Stimulated activated CD8-positive, alpha-beta memory T cell treated with anti-CD3 and anti-CD28 coated beads, Interleukin-4, amount 100 ng/mL, for 1 hour (primary cell): ENCODE measurements at places on chromosomes 12 and 14.

DNA sequence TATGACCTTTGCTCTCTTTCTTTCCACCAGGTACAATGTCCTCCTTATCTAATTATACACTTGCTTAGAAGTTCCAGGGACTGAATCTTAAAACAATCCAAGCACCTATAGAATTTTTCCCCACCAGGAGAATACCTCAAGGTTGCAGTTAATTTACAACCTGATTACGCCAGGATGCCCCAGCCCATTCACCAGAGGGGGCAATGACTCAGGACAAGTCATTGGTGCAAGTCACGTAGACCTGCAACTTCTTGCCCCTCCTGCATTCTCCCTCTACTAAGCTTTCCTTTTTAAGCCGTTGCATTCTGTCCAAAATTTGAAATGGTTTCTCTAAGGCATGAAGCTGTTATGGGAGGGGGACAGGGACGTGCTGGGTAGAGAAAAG, 111.1 kb upstream of the SCAF11 start:
- DNase-seq, result no peak

GRCh38 chr14:54724123-54724522, 157.2 kb downstream of the SAMD4A start:
- no peak for DNase-seq

DNA sequence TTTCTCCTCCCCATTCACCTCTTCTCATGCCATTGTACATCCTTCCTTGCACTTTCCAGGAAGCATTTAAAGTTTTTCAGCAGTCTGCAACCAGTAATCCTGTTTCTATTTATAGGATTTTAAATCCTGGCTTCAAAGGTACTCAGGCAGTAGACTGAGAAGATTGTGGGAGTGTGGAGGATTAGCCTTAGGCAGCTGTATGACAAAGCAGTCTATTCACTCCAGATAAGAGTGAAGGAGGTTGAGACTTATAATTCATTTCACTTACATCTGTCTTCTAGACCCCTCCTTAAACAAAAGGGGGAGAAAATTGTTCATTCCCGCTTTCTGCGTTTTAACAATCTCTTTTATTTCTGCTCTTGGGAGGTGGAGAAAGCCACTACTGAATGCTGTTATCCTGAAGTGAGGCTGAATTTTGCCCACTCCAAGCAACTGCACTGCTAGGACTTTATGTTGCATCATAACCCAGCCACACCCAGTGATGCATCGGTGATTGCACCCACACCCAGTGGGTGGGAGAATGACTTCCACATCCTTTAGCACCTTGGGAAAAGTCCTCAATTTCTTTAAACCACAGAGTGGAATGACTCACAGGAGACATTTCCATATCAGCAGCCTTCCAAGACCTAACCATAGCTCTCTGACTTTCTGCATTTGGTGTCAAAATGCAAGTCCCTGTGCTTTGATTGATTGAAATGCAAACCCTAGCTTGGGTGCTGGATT, 382.5 kb upstream of the ATP2B1 start:
- no peak for DNase-seq

- DNase-seq, result no peak
Observed at GRCh38 chr12:120879102-120879501, 25.1 kb downstream of the SPPL3 start.

DNA sequence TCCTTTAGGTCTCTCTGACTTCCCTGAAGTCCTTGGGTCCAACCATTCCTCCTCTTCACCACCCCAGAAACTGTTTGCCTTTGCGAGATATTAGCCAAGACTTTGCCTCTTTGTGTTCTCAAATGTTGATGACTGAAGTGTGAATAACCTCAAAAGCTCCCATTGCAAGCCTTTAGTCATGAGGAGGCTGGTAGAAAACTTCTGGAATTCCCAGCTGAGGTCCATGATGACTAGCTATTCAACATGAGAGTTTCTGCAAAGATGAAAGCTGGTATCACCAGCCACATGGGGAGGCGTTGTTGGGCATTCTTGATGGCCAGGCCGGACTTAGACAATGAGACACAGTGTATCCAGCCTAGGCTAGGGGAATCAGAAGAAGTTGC, 111.7 kb downstream of the TBX5 start:
- DNase-seq, result no peak

DNA sequence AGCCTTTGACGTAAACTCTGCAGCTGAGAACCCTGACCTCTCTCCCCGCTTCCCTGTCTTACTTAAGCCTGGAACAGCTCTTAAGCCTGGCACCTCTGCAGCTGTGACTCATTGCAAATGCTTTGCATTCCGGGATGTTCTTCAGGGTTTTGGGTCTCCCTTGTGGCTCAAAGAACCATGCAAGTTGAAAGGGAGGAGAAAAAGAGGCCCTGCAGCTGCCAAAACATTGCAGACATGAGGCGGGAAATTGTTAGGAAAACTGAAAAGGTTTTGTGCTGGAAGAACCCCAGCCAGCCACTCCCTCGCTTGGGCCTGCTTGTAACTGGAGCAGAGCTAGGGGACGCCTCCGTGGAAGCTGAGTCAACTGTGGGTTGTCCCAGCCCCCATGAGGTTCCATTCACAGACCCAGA, 60.2 kb upstream of the FERMT2 start:
- DNase-seq, result no peak

GRCh38 chr14:54737132-54737711, 165.4 kb downstream of the GCH1 start:
- DNase-seq, result no peak

GRCh38 chr12:84277986-84278385, 634.6 kb downstream of the SLC6A15 start:
- no peak for DNase-seq

DNA sequence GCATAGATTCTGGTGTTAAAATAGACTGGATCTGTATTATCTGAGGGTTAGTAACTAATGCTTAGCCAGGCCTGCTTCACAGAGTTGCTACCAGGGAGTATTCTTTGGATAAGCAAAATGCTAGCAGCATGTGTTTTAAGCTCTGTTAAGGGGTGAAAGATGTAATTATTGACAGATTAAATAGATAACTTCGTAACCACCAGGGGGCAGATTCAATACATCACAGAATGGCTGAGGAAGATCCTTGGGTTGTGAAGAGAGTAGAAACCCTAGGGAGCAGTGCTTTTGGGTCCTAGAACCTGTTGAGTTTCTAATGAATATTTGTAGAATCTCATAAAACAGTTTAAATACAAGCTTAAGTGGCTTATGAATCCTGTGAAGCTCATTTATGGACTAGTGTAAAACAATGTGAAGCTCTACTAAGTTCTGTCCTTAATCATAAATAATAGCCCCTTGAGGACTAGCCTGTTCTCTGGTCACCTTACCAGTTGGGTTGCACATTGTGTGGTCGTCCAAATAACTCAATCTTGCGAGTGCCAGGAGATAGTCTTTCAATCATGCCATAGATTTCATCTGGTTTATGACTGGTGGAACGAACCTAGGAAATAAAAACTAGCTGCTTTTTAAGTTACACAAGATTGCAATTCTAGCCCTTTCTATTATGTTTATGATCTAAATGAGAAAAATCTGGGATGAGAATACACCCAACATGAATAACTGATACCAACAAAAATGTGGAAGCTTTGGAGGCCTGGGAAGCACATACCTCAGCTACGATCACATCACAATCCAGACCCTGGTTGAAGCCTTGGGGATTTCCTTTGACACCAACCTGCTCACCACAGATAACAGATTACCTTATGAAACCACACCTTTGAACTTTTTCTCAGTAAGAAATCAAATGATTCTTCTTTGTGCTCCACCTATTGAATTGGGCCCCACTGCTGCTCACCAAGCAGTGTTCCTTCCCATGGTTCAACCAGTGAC, 12.3 kb downstream of the METTL3 start:
- DNase-seq, result no peak

DNA sequence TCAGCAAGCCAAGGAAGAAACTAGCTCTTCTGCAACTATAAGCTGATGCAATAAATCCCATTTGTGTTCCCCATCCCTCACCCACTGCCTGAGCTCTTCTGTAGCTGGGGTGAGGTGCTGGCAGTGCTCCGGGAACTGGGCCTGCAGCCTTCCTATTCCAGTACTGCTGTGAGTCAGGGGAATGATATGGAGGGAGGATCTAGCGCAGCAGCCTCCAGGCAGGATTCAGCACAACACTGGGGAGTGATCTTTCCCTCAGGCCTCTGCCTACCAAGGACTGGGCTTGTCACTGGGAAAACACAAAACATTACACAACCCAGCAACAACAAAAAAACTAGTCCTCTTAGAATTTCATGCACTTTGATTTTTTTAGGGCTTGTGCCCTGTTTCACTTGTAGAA, 58.7 kb downstream of the ST8SIA1 start:
- no peak for DNase-seq

DNA sequence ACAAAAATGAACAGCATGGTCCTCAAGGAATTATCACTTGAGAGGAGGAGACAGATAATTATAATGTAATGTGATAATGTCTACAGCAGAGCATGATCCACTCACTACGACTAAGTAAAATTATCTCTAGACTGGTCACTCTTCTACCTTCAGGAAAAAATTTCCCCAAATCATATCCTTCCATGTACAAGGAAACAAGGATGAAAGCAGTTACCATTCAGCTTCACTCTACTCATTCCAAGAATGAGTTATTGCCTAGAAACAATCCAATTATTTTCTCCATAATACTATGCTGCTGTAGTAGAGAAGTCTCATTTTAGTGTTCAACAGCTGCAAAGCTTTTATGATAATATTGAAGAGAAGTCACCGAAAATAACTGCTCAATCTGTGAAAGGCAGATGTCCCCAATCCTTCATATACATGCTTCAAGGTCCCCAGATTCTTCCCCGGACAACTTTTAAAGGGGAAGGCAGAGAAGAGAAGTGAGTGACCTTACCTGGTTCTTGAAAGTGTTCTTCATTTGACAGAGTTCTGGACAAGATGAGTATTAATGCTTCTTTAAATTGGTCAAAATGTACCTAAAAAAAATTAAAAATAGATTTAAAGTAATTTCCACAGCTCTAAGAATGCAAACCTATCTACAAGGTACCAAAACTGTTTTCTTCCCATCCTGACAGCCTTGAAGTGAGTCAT, 24.6 kb downstream of the NIN start:
- no peak for DNase-seq

GRCh38 chr14:32200368-32201192, 1.3 kb upstream of the RNU6-7 start:
- no peak for DNase-seq

DNA sequence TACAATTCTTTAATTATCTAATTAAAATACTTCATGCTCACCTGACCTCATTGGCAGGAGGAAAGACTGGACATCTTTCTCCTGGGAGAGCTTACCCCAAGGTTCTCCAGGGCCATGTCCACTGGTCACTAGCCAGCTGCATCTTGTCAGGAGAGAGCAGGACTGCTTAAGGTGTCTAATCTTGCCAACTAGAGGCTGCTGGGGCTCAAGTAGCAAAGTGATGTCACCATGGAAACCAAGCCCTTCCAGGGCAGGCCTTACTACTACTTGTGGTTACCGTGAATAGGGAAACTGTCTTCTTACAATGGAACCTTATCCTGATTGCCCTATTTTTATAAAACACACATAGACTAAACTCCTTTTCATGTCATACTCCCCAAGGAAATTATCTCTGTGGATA, 376.4 kb downstream of the SNAPC1 start:
- no peak for DNase-seq

GRCh38 chr14:73492670-73493069, 1.9 kb downstream of the RIOX1 start:
- DNase-seq, result no peak

GRCh38 chr12:49941556-49942511, 8.7 kb upstream of the AQP2 start:
- DNase-seq, result no peak

DNA sequence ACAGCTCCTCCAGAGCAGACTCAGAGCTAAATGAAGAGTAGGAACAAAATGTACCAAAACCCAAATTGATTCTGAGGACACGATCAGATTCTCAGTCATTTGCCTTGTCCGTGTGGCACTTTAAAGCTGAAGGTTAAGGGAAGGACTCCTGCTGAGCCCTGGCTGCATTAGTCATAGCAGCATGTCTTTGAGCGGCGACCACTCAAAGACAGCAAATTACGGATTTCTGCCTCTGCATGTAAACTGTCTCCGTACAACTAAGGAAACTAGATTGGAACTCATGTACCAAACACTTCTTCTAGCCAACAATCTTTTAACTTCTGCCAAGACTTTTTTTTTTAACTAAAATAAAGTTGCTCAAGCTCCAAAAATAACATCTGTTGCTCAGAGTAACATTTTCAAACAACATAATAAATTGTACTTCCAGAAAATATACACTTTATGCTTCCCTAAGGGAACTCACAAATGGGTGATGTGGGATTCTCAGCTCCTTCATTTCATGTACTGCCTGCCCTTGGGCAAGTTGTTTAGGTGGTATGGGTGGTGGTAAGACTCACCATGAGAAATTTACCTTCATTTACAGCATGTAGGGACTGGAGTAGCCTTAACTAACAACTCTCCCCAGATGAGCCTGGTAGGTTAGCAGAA, 56.1 kb downstream of the RERG start:
- DNase-seq, result no peak

- DNase-seq, result no peak
Observed at GRCh38 chr12:124916374-124917134, 2.1 kb upstream of the UBC start.

DNA sequence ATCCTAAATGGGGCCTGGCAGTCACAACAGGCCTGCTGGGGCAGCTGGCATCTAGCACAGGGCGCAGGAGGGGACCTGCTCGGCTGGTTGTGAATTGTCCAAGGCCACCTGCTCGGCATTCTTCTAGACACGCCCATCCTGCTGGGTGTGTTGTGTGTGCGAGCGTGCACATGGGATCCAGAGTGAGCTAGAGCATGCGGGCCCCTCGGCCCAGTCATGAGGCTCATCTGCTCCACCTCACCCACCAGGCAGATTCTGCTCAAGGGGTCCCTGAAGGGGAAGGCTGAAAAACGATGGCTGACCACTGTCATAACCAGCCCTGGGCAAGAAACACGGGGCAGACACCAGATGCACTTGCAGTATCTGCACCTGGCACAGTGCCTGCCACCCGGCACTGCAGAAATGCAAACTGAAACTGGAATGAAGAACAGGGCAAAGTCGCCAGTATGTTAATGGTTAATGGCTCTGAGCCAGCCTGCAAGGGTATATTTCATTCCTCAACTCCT, 31.8 kb downstream of the MAX start:
- DNase-seq, result no peak

GRCh38 chr12:8817856-8818255, 4.6 kb upstream of the A2ML1 start:
- no peak for DNase-seq

GRCh38 chr12:52580496-52580895, 6.9 kb upstream of the KRT74 start:
- DNase-seq, result no peak

GRCh38 chr14:52551696-52552062, 626 bp downstream of the TXNDC16 start:
- no peak for DNase-seq

- DNase-seq, result no peak
Observed at GRCh38 chr12:77231501-77231918, 166.1 kb upstream of the E2F7 start.

- no peak for DNase-seq
Observed at GRCh38 chr14:32336702-32337101, 7.6 kb downstream of the AKAP6 start.

DNA sequence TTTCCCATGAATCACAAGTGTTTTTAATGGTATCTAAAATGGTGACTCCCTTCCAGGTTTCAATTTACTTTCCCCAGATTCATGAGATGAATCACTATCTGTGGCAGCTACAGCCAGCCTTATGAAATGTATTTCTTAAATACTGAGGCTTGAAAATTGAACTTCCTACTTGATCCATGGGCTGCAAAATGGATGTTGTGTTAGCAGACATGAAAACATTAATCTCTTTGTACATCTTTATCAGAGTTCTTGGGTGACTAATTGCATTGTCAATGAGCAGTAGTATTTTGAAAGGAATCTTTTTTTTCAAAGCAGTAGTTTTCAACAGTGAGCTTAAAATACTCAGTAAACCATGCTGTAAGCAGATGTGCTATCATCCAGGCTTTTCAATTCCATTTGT, 250.8 kb downstream of the SLC6A15 start:
- DNase-seq, result no peak
